ENCODE measurements at places on chromosomes 4 and X.

GRCh38 chr4:6122496-6122895 lies 77.9 kb downstream of the JAKMIP1 start:
- no peak for DNase-seq

DNA sequence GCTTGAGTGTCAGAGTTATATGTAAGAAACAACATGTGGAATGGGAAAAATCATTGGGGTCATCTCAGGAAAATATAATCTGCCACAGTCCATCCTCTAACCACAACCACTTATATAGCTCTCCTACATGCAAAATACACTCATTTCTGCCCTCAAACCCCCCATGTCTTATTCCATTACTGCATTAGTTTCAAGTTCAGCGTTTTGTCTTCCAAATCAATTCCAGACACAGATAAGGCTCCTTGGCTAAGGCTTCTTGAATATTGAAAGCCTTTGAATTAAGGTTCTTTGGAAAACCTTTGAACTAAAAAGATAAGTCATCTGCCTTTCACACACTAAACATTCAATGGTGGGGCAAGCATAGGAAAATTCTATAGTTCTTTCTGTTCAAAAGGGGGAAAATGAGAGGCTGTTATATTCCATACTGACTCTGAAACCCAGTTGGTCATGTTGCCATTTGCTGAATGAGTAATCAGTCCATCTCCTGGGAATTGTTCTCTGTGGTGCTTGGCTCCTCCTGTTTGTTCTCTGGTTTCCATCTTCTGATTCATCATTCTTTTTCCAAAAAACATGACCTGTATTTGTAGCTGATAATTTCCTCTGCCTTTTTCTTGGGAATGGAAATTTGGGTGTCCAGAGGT lies 218.7 kb downstream of the BMPR1B start:
- no peak for DNase-seq

GRCh38 chr4:8698341-8699062 lies 105.9 kb downstream of the CPZ start:
- no peak for DNase-seq

DNA sequence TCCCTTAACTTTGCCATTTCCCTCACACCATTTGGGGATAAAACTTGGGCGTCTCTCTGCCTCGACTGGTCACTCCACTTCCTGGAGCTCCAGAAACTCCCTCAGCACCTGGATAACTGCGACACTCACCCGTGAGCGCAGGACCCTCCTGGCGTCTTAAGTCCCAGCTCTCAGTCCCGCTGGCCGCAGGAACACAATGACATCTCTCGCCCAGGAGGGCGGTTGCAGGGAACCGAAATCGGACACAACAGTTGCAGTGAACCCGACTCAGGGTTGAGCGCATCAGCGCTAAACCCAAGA lies 370.9 kb upstream of the SMIM31 start:
- DNase-seq = no peak

DNA sequence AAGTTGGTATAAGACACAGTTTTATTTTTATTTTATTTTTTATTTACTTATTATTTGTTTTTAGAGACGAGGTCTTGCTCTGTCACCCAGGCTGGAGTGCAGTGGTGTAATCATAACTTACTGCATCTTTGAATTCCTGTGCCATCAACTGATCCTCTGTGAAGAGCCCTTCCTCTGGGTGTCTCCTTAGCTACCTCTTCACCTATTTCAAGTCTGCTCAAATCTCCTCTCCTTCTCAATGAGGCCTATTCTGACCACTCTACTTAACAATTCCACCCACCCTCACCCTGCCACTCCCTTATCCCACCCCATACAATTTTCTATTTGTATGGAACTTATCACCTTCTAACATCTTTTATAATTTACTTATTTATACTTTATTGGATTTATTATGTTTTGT lies 183.4 kb downstream of the PPP3CA start:
- no peak for DNase-seq

DNA sequence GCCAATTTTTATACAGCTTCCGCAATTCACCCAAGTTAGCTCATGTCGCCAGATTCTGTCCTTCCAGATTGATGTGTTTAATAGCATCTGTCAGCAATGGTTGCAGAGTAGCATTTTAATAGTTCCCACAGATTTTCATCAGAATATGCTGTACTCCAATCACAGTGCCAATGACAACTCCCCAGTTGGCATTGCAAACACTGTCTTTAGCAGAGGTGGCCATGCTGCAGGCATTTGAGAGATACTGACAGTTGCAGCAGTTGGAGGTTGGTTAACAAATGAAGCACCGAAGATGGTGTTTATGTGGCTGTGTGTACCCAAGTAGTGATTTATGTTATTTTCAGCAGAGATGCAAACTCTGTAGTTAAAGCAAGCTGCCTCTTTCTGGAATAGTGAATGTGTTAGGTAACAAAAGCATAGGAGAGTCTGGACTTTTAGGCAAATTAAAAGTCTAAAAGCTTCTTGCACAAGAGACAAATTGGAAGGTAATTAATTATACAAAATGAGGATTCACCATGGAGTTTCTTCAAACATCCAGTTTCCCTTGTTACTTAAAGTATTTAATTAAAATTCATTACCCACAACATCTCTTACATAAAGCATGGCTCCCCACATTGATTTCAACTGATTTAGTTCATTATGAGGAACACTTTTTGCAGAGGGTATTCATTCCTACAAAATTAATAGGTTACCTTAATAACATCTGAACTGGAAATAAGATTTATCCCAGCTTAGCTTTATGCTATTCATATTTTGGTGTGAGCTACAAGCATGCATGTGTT lies 65.2 kb downstream of the PARM1 start:
- DNase-seq = no peak

- DNase-seq = no peak
Observed at GRCh38 chr4:118823471-118823870, 12.5 kb downstream of the SEC24D start.

DNA sequence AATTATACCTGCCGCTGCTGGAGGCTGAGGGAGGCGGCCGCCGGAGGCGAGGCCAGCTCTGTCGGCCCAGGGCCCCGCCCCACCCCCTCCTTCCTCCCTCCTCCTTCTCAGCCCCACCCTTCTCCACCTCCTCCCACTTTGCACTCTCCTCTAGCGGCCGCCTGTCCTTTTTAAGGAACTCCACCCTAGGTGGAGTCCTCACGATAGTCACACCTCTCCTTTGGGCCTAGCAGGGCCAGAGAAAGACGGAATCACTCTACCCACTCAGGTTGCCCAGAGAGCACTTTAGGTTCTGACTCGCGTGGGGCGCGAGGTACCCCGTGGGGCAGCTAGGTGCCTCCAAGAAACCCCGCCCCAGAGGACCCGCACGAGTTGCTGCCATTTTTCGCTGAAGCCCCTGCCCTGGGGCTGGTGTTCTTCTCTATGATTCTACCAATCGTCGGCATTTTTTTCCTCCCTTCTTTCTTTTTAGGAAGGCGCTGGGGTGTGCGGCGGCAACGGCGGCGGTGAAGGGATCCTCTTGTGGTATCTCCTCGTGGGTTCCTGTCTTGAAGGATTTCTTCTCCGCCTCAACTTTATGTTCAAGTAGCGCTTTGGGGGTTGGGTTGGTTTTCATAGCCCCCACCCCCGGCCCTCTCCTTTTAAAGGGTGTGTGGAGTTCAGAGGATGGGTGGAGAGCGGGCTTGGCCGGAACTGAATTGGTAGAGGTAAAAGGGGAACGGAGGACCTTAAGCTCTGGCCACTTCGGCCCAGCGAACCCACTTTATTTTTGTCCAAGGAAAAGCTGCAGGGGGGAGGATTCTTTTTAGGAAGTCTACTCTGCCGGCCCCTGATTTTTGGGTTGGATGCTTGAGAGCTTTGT lies at the start of gene KLF8:
Gene KLF8, plus strand, starts transcription at position 136 of the 862 bp plus-strand sequence. CDS start 979 bp downstream, outside the sequence.
- DNase-seq = no peak

- no peak for DNase-seq
Observed at GRCh38 chr4:70759627-70760026, 37.9 kb downstream of the RUFY3 start.

DNA sequence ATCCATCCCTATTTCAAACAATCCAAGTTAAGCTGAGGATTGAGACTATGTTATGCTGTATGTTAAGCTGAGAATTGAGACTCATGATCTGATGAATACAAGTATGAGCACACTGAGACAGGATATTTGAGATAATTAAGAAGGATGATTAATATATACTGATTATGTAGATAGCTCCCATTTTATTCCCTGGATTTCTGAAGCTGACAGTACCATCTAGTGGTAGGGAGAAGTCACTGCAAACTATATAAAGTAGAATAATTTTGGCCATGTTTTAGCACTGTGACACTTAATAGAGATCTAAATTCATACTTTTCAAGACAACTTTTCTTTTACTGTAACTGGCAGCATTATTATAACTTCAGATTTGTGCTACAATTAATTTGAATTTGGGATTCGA lies 63.8 kb upstream of the HPRT1 start:
- DNase-seq = no peak

GRCh38 chr4:64712590-64712989 lies 303.3 kb upstream of the TECRL start:
- no peak for DNase-seq

DNA sequence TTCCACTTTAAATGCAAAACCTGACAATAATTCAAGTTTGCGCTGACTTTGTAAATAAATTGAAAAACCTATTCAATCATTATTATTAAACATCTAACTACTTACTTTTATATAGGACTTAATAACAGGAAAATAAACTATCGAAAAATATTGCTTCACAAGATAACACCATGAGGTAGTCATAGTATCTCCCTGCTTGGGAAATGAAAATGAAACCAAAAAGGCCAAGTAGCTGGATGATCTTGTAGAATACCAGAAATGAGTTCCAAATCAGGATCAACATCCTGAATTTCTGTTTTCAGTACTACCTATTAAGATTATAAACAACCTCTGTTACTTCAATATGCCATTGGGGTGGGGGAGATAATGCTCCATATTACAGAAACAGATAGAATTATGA lies 58.9 kb downstream of the CHIC2 start:
- no peak for DNase-seq

GRCh38 chr4:17630228-17630627 lies 15.8 kb downstream of the MED28 start:
- no peak for DNase-seq

- no peak for DNase-seq
Observed at GRCh38 chr4:139392797-139393196, 61.1 kb upstream of the RAB33B start.

- DNase-seq = no peak
Observed at GRCh38 chr4:1019729-1020470, 8.5 kb downstream of the FGFRL1 start.

- DNase-seq = no peak
Observed at GRCh38 chr4:178027796-178028195, 585.6 kb upstream of the AGA start.

DNA sequence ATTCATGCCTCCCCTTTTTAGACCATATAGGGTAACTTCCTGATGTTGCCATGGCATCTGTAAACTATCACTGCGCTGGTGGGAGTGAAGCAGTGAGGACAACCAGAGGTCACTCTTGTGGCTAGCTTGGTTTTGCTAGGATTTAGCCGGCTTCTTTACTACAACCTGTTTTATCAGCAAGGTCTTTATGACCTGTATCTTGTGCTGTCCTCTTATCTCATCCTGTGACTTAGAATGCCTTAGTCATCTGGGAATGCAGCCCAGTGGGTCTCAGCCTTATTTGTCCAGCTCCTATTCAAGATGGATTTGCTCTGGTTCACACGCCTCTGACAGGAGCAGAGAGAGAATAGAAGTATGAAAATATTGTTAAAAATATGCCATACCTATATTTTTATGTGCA lies 355.7 kb downstream of the ADGRL3 start:
- DNase-seq = no peak

DNA sequence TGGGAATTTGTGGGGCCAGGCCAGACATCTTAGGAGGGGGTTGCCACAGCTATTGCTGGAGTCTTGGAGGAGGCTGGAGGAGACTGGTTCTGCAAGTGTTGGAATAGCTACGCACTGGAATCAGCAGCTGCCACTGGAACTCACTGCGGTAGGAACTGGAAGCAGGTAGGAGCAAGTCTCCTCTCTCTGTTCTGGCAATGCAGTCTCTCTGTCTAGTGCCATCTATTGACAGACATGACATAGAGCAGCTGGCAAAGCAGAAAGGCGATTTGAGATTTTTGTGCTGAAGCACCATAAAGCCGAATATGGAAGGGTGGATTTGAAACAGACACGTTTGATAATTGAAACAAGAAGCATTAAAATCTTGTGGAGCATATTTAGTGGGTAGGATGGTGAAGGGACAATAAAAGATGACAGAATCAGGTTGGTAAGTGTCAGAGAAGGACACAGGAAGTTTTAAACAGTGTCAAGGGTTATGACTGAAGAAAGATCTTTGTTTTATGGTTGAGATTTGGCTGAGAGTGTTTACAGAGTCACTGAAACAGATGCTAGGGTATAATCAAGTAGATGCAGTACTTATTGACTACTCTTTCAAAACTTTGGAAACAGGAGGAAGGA lies 23.5 kb upstream of the SYNPO2 start:
- DNase-seq = peak; percentile 17

DNA sequence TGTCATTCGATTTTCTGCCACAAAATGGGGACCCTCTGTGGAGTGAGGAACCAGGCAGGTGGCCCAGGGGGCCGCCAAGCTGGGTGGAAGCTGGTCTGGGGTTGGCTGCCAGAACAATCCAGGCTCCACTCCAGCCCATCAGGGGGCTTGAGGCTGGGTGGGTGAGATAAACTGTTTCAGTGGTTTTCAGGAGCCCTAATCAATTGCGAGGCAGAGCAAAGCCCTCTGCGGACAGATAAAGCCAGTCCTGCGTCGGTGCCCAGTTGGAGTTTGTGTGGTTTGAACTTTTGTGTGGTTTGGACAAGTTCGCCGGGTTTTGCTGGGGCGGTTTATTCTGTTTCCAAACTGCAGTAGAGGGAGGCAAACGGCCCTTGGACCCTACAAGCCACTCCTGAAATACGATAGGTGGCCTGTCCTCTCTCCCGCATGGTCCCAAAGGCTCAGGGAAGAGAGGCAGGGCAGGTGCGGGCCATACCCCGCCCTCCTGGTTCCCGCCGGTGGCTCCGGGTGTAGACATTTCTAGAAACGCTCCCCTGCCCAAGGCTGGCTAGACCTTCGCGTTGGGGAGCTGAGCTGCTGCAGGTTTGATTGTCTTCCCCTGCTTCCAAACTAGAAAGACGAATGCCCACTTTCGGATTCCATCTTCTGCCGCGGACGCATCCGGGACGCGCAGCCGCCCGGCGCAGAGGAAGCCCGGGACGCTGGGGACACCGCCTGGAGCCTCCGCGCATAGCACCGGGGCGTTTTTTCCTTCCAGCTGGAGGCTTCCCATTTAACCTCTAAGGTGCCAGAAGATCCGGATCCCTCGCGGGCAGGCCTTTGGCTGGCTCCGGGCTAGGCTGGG lies 169.0 kb upstream of the BCOR start:
- peak; percentile 44 for DNase-seq

GRCh38 chr4:128305942-128306341 lies 18.3 kb upstream of the PGRMC2 start:
- DNase-seq = no peak
